NCI-H1930 (cell line): ENCODE measurements at places on chromosomes 6 and 20.

GRCh38 chr20:60137657-60138245 lies 179.5 kb downstream of the CDH26 start:
- DNase-seq: no peak

DNA sequence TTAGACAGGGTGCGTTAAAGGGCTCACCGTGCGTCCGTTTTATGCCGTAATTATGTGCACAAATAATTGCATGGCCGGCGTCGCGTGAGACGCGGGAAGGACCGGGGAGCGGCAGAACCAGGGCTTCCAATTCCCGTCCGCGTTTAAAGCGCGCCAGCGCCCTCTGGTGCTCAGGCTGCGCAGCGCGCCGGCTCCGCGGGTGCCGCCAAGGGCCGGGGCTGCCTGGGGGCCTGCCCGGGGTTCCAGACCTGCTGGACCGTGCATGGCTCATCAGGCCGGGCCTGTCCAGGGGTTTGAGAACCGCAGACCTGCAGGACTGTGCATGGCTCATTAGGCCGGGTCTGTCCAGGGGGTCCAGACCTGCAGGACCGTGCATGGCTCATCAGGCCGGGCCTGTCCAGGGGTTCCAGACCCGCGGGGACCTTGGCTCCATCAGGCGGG lies 369.0 kb downstream of the THBS2 start:
- DNase-seq: no peak

DNA sequence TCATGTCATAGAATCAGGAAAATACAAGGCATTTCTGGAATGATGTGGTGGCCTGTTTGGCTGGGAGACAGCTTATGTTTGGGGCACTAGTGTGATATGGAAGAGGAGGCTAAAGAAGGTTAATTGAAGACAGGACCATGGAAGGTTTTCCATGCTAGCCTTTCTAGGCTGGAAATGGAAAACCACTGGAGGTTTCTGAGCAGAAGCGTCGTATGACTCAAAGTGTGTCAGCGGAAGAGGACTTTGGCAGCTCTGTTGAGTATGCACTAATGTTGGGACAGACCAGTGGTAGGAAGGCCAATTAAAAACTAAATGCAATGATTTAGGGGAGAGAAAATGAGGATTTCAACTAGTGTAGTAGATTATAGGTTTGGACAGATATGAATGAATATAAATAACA lies 413.1 kb downstream of the PLCB1 start:
- no peak for DNase-seq

- DNase-seq: no peak
These were observed 66.2 kb downstream of the ARMC2 start for GRCh38 chr6:108914235-108915022.

DNA sequence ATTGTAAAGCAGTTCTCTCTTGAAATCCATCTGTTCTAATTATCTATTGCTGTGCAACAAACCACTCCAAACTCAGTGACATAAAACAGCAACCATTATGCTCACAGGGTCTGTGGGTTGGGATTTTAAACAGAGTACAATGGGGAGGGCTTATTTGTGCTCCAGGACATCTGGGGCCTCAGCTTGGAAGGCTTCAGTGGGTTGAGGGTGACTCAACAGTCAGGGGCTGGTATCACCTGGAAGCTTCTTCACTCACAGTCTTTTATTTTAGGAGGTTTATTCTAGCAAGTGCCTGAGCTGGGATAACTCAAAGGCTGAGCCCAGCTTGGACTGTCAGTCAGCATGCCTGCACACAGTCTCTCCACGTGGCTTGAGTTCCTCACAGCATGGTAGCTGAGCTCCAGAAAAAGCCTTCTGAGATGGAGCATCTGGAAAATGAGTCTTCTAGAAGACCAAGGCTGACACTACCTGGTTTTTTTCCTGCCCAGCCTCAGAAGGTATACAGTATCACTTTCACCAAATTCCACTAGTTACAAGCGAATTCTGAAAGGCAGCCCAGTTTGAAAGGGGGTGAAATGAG lies 234.6 kb upstream of the ID4 start:
- DNase-seq: no peak

GRCh38 chr6:109760208-109760607 lies 69.1 kb downstream of the FIG4 start:
- no peak for DNase-seq

- DNase-seq: peak; percentile 57
These were observed 22.4 kb upstream of the RIMS4 start for GRCh38 chr20:44832724-44833123.

DNA sequence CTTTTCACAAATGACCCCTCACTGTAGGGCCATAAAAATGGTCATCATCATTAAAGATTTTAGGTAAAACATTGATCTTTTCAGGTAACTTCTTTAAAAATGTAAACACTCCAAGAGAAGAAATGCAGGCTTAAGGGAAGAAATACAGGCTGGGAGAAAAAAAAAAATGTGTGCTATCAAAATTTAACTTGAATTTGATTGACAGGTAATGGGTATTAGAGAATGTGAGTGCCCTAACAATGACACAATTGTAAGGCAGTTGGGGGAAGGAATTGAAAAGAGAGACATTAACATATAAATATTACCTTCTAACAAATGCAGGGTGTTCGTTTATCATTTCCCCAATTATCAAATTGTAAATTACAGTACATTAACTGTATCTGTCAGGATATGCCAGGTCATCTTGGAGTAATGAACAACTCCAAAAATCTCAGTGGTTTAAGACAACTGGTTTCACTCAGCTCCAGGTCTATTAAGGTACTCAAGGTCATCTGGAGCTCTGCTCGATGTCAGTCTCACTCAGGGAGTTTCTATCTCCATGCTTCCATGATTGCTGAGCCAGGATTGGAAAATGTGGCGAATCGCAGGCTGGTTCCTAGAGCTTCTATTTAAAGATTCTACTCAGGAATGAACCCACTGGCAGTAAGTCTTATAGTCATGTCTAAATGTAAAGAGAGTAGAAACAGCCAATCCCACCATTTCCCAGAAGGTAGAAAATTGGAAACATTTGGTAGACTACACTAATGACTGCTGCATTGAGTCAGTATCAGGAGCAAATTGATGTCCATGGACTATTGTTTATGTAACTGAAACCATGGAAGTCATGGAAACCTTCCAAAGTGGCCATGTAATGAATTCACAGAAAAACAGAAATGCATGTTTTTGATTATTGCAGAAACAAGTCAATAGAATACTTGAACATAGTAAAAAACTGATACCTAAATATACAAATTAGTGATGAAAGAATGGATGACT lies 55.6 kb downstream of the FRK start:
- no peak for DNase-seq

GRCh38 chr20:57990396-57990987 lies 238.0 kb downstream of the ANKRD60 start:
- no peak for DNase-seq

GRCh38 chr20:57783196-57783595 lies 73.4 kb upstream of the PMEPA1 start:
- DNase-seq: no peak

DNA sequence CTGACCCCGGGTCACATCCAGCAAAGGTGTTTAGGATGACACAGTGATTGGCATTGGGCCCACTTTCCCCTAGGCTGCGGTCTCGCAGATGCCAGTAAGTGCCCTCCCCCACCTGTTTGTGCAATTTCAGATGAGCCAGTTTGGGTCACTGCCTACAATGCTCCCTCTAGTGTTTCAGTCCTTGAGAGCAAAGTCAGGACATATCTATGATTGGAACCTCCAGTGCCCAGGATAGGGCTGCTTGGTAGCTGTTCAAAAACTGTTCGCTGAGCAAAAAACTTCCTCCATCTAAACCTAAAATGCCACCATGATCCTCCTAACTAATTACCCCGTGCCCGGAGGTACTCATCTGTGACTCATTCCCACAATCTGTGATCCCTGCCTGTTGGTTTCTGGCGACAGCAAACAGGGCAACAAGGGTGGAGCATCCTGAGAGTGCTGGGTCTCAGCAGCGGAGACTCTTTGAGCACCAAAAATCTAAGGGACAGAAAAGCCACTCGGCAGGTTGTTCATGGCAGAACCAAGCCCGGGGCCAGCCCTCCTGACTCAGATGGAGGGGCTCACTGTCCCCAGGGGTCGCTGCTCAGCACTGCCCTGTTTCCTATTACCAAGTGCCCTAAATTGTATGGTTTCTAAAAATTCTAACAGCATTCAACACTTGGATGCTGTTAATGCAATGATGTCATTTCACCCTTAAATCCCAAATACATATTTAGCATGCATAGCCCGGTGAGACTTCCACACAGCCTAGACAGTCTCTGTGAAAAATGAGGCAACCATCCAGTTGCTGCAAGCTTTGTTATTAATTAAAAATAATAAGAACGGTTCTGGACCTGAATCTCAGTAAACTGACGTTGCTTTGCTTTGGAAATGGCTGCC lies 5.0 kb downstream of the VSX1 start:
- DNase-seq: no peak

GRCh38 chr20:57395111-57395966 lies 4.1 kb downstream of the RBM38 start:
- no peak for DNase-seq

- DNase-seq: no peak
These were observed 46.5 kb upstream of the MLN start for GRCh38 chr6:33850296-33850695.

DNA sequence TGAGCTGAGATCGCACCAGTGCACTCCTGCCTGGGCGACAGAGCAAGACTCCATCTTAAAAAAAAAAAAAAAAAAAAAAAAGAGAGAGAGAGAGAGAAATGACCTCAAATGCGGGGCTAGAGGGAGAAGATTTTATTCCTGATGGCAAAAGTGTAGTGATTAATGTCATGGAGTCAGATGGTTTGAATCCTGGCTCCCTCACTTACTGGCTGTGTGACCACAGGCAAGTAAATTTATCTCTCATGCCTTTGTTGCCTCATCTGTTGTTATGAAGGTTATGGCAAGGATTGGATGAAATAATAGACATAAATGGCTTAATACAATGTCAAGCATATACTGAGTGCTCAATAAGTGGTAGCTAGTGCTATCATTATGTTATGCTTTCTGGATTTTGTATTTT lies 29.3 kb downstream of the RIN2 start:
- DNase-seq: no peak

DNA sequence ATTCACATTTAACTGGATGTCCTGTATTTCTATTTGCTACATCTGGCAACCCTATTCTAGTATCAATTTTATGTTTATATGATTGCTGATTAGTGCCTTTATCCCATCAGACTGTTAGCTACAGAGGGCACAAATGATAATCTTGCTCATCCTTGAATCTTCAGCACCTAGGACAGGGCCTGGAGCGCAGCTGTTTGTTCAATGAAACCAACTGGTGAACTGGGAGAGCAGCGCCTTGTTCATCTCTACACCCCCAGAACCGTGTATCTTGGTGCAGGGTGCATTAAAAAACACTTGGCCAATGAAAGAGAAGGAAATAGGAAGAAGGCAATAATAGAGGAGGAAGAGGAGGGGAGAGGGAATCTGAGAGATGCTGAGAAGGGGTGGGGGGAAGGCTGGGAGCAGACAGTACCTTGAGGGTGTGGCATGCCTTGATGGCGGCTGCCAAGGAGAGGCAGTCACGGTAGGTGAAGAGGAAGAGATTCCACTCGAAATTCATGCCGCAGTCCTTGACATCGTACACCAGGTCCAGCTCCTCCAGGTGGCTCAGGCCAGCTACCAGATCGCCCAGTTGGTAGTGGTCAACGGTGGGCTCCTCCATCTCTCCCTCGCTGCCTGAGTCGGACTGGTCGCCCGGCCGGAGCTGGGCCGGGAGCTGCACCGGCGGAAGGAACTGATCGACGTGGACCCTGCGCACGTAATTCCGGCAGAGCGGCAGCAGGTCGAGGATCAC lies 15.5 kb downstream of the TMEM151B start:
- no peak for DNase-seq

DNA sequence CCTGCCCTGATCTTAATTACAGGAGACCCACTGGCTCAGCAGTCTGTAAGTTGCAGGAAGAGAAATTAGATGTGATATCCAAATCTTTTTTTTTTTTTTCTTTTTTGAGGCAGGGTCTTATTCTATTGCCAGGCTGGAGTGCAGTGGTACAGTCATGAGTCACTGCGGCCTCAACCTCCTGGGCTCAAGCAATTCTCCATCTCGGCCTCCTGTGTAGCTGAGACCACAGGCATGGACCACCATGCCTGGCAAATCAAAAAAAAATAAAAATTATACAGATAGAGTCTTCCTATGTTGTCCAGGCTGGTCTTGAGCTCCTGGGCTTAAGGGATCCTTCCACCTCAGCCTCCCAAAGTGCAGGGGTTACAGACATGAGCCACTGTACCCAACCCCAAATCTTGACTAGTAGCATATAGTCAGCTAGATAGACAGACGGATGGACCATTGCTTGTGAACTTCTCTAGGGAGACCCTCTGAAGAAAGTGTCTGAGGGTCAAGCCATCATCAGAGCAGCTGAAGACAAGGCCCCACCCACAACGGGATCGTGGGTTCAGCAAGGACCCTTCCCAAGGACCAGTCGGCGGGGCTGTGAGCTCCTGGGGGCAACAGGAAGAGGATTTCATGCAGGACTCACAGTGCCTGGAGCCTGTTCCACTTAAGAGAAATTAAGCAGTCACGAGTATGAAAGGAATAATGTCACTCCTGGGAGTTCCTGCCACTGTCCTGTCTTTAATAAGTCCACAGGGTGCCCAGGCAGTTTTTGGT lies 222.7 kb downstream of the ANKRD60 start:
- no peak for DNase-seq

DNA sequence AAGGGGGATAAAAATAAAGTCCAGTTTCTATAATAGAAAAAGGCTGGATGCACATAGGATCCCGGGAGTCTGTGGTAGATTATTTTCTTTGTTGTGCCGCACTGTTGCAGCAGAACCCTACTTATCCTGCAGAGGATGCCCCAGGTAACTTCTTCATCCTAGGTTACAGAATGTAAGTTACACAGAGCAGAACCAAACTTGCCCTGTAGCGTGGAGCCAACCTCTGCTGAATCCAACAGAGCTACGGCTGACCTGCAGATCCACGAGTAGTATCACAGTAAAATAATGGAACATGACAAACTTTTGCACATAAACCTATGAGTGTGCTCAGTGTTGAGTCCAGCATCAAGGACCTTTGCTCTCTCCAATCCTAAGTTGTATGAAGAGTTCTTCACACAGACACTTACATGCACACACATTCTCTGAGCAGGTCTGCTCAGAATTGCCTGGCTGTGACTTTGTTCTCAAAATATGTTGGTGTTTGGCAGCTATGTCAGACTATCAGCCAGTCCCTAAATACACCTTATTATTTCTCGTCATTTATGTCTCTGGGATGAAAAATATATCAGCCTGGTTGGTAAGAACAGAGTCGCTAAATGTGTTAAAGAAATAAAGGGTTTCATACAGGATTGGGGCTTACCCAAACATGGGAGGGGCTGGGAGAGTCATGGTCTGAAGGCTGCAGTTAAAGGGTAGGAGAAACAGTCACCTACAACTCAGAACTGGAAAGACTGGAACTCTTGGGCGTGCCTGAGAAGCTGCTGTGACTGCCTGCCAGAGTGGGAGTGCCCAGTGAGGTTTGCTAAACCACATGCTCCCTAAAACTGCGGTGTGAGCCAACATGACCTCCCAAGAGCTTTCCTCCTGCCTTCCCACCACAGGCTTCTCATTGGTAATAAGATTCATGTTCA lies 165.1 kb upstream of the SLC24A3 start:
- no peak for DNase-seq

- DNase-seq: no peak
These were observed 35.5 kb downstream of the SESN1 start for GRCh38 chr6:109059153-109059552.

- DNase-seq: no peak
These were observed 9.1 kb upstream of the MAPK13 start for GRCh38 chr6:36120979-36121786.
